ENCODE measurements at places on chromosomes 2 and 18.

- DNase-seq: no peak
These were observed at the start of gene CIDEA for GRCh38 chr18:12254136-12254819. Gene CIDEA, plus strand, starts transcription at chr18:12254361. Its CDS starts 23 bp downstream, at chr18:12254384.

GRCh38 chr18:44805176-44805575 lies 124.5 kb downstream of the SETBP1 start:
- no peak for DNase-seq

GRCh38 chr2:142472382-142472781 lies 341.6 kb upstream of the LRP1B start:
- DNase-seq: no peak

- DNase-seq: peak; percentile 72
These were observed 3.5 kb upstream of the RNU4ATAC start for GRCh38 chr2:121527009-121527682.

- DNase-seq: no peak
These were observed 389.4 kb downstream of the ZEB2 start for GRCh38 chr2:144130551-144130950.

- no peak for DNase-seq
These were observed 589 bp upstream of the SGPP2 start for GRCh38 chr2:222423632-222424275.

- no peak for DNase-seq
These were observed 3.0 kb downstream of the ACOXL start for GRCh38 chr2:110735366-110735765.

- no peak for DNase-seq
These were observed 130.2 kb downstream of the NCKAP5 start for GRCh38 chr2:133438026-133438425.

- no peak for DNase-seq
These were observed 87.9 kb upstream of the KCNH7 start for GRCh38 chr2:162926501-162926900.

GRCh38 chr2:165627470-165627869 lies 158.0 kb downstream of the CSRNP3 start:
- no peak for DNase-seq

DNA sequence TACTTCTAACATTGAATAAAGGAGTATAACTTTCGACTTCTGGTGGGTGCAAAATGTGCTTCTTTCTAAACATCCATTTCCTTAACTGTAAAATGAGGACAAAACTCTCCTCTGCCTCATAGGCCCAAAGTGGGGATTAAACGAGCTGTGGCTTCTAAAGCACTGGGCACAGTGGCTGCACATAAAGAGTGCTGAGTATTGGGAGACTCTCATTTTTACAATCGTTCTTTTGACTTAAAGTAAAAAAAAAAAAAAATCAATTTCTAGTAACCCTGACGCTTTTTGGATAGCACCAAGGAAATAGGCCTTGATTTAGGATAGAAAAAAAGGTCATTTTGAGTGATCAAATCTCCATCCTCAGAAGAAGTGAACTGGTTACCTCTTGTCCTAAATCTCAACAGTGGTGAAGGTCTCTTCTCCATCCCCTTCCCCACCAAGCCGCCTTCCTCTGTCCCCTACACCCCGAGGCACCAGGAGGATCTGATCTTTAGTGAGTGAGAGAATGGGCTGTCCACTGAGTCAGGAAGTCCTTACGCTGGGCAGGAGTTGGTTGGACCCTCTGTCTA lies 161.6 kb downstream of the DDX1 start:
- DNase-seq: no peak

- DNase-seq: no peak
These were observed 90.6 kb downstream of the ADAM23 start for GRCh38 chr2:206533977-206534376.

DNA sequence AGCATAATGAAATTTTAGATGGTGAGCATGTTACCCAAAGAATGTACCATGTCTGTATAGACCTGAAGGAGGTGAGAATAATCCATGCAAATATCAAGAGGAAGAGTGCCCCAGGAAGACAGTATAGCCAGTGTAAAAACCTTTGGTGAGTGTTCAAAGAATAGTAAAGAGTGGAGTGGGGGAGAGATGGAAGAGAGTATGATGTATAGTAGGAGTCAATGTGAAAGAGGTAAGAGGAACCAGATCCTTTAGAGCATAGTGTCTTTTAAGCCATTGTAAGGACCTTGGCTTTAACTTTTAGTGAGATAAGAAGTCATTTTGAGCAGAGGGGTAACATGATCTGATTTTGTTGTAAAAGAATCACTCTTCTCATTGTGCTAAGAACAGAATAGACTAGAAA lies 1052.3 kb upstream of the ZEB2 start:
- no peak for DNase-seq

- DNase-seq: no peak
These were observed 262.1 kb downstream of the MYCN start for GRCh38 chr2:16202266-16203020.

GRCh38 chr2:106575955-106576354 lies 88.8 kb downstream of the CD8B2 start:
- no peak for DNase-seq

DNA sequence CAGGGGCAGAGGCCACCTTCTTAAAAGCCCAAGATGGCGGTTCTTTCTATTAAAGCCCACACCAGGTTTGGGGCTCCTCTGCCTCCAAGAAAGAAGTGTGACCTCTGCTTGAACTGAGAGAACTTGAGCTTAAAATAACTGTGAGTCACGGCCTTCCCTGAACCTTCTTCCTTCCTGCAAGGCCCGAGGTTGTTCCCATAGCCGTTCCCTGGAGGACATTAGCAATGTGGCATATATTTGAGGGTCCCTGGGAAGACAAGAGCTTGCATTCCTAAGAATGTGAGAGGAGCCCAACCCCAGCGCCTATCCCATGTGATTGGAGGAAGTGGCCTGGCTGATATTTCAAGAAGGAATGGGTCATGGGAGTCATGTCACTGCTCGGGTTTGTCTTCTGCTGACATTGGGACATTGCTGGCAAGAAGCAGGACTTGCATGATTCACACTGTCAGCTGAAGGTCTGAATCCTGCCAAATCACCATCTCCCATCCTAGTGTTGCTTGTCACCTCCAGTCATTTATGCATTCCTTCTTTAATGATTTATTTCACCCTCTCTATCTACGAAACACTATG lies 168.1 kb downstream of the TRIB2 start:
- no peak for DNase-seq

DNA sequence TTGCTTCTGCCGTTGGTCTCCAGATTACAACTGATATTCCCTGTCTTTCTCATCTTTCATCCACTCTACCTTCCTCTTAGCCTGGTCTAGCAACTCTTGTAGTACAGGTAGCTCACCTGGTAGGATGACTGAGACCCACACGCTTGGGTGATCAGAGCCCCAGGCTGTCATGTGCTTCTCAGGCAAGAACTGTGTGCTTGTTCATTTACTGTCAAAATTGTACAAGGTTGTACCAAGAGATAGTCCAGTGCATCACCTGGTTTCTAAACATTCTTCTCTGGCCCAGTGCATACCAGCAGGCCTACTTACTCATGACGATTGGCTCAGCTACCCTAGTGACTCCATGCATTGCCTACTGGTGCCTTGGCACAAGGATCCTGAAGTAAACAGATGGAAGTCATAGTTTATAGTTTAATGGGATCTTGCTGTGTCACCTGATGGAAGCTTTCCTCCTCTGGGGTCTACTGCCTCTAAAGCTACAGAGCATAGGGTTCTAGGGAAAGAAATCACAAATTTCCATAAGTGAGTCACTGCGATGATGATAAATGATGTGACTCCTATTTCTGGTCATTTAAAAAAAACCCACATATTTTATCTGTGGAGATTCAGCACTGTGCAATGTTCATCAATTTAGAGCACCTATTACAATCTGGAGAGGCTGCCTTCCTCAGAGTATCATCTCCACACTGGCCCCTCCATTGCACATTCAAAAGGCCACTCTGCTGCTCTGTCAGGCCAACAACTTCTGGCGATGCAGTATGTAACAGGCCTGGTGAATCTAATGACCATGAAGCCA lies 481.8 kb upstream of the MEIS1 start:
- DNase-seq: no peak

DNA sequence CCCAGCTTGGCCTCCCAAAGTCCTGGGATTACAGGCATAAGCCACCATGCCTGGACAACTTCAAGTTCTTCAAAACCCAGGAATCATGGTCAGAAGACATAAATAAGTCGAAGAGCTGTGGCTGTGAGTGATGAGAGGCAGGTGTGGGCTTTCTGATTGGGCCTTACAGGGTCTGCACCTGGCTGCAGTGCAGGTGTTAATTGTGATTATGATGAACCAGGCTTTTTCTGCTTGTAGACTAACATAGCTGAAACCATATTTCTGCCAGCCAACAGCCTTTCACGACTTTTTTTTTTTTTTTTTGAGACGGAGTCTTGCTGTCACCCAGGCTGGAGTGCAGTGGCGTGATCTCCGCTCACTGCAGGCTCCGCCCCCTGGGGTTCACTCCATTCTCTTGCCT lies 14.9 kb upstream of the DTNB start:
- no peak for DNase-seq

DNA sequence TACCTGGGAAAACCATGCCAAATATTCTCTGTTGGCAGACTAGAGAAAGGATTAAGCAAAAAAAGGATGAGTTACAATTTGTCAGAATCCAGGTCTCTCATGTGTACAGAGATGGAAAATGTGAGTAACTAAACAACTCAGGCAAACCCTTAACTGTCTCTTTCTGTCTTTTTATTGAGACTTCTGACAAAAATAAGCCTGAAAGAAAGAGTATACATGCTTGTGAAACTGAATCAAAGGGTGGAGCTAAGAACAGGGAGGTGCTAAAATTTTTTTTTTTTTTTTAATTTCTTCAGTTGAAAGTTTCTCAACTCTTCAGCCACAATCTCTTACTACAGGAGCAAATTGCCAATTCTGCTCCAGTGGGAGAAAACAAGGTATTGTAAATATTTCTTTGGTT lies at the start of gene SERPINB10:
SERPINB10 (plus strand) TSS at position 295 of the 400 bp plus-strand sequence. CDS start 7,553 bp downstream, outside the sequence.
- no peak for DNase-seq

DNA sequence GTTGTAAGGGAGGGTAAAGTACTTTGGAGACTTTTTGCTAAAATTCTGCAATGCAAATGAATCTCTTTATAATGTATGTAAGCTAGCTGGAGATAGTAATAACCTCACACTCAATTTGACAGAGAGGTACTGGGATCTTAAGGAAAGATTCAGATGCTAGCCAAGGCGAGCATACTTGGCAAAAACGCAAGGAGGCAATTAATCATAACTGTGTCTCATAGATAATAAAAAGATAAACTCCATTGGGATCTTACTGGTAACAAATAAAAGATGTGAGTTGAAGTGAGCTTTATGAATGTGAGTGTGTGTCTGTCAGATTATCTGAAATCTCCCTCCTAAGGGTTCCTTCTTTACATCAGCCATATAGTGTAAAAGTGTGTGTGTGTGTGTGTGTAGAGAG lies 533.0 kb downstream of the TMX3 start:
- DNase-seq: no peak

GRCh38 chr2:218910741-218911140 lies 30.1 kb downstream of the WNT10A start:
- no peak for DNase-seq

DNA sequence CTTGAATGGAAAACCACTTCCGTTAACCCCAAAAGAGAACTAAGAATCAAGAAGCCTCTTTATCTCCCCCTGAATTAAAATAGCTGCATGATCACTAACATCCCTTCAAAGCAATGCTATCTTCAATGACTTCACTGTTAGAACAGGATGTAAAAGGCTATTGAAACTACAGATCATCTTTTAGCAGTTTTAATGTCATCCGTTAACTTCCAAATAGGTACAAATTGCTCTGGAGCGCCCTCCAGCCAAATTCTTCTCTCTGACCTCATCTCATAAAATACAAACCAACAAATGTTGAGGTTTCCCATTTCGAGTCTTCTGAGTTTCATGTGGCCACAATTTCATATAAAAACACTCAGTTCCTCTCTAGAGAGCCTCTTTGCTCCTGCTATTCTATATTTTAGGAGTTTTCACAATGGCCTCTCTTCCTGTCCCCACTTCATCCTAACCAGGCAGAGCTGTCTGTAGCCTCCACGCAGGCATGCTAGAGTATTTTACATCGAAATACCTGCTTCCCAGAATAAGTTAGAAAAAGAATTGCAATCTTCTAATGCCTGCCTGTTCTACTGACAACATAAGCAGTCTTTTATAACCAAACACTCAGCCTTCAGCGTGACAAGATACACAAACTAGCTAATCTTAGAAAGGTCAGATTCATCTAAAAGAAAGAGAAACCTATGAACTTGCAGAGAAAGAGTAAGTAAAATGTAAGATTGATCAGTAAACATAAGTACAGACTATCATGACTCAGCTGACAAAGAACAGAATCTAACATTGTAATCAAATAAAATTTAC lies 37.9 kb downstream of the B4GALT6 start:
- peak; percentile 24 for DNase-seq

- no peak for DNase-seq
These were observed 63.7 kb upstream of the TFPI start for GRCh38 chr2:187617905-187618304.

- no peak for DNase-seq
These were observed 23.3 kb upstream of the CREB1 start for GRCh38 chr2:207506426-207506825.

DNA sequence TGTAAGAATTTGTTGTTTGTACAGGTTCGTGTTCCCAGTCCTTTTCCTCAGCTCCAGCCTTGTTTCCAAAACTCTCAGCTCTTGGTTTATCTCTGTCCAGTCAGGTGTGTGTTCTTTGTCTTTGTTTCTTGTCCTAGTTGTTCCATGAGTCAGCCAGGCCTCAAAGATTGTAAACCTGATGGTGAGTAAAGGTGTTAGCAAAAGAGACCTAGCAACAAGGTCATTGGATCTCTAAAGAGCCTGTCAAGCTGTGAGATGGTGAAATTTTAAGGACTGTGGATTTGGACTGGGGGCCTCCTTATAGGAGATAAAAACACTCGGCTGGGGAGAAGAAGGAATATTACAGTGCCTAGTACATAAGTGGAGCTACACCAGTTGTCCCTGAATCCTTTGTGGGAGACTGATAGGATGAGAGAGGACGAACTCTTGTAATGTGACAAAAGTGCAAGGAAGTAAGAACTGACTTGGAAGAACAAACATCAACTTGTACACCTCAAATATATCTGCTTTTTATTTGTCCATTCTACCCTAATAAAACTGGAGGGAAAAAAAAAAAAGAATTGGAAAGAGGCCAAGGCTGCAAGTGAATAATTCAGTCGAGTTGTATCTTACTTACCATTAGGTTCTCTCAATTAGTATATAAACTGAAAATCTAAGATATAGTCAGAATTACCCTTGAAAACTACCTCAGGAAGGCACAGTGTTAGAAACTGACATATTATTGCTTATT lies 37.2 kb downstream of the ITGA6 start:
- no peak for DNase-seq

- no peak for DNase-seq
These were observed 128.6 kb upstream of the ZSWIM2 start for GRCh38 chr2:186977433-186978045.

GRCh38 chr2:170224692-170225294 lies 46.8 kb downstream of the MYO3B start:
- DNase-seq: no peak

- DNase-seq: no peak
These were observed 1029.9 kb upstream of the PIK3C3 start for GRCh38 chr18:40925071-40925541.

- no peak for DNase-seq
These were observed 129.9 kb downstream of the TXNL1 start for GRCh38 chr18:56508370-56509036.

DNA sequence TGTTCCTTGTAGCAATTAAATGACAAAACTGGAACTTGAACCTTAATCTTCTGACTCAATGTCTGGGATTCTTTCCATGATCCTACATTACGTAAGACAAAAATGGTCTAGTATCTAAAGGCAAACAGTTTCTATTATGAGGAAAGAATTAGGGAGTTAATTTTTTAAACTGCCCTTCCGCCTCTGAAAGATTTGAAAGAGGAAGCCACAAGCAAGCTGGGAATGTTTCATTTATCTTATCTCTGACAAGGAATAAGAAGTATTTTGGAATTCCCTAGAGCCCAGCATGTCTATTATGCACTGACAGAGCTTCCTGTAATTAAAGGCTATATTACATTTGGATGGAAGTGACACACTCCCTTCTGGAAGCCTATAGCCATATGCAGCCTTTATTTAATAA lies 558.8 kb upstream of the CDH2 start:
- no peak for DNase-seq
